ENCODE measurements at places on chromosomes 4 and X.

DNA sequence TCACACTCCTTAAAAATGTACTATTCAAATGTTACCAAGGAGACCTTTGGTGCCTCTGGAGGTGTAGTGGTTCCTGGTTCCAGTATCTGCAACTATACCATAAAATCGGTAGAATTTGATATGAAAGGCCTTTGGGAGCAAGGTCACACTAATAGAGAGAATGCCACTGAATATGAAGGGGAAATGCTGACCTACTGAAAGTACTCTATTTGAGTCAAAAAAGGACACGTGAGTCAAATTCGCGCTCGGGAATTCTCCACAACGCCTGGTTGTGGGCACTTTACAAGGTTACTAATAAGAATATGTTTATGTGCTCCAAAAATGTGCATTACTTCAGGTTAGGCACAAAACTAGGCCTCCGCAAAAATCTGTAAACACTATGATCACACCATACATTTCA, 39.5 kb upstream of the RELL1 start:
- no peak for DNase-seq

GRCh38 chr4:47071901-47072341, 40.6 kb downstream of the GABRB1 start:
- no peak for DNase-seq

- no peak for DNase-seq
These were observed 22.3 kb upstream of the VSIG1 start for GRCh38 chrX:108022491-108023089.

- DNase-seq = no peak
These were observed 230.4 kb downstream of the DTHD1 start for GRCh38 chr4:36511785-36512184.

DNA sequence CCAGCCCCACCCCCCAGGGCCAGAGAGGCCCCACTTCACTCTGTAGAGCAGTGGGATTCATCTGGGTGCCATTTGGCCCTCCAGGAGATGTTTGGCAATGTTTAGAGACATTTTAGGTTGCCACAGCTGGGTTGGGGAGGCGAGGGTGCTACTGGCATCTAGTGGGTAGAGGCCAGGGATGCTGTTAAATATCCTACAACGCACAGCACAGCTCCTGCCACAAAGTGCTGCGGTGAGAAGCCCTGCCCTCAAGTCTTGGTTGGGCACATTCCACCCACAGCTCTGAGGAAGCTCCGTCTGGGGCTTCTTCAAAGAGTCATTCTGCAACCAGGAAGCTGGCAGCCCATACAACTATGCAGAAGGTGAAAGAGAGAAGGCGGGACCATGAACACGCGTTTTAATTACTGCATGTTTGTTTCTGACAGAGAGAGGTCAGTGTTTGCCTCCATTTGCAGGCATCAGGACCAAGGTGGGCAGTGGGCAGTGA, 48.1 kb upstream of the FAM9C start:
- DNase-seq = peak; percentile 39

GRCh38 chr4:125338814-125339213, 24.1 kb downstream of the FAT4 start:
- DNase-seq = no peak

- no peak for DNase-seq
These were observed 2185.9 kb upstream of the TENM3 start for GRCh38 chr4:180057299-180057721.

- no peak for DNase-seq
These were observed 61.5 kb downstream of the PDK3 start for GRCh38 chrX:24526616-24527015.

DNA sequence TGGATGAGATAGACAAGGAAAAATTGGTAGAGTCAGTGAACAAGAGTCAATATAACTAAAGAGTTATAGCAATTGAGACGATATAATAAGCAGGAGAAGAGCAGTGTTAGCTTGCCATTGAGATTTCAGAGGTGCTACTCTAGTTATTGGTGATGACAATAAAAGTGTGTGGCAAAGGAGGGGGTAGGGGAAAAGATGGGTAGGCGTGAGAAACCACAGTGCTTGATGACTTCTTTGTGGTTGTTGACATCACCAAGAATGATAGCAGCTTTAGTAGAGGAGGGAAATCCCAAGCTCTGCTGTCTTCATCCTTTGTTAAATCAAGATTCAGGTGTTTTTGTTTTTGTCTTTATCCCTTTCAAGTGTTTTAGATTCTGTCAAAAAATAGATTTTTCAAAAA, 179.9 kb upstream of the PPP3CA start:
- DNase-seq = peak; percentile 11

GRCh38 chrX:53939127-53939526, 105.1 kb downstream of the PHF8 start:
- no peak for DNase-seq

DNA sequence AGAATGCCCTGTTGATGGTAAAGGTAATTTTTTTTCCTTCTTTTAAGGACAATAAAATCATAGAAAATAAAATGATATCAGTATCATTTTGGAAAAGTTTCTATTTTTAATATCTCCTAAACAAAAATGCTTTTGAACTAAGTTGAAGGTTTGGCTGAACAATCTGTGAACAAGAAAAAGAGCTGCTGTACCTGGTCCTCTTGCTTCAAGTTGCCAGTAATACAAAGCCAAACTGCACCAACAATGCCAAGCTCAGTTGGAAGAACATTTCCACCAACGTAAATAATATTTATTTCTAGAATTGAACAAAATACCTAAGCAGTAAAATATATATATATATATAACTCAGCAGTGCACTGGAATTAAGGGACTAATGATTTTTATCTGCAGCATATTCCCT, 132.8 kb downstream of the CAMK2D start:
- DNase-seq = no peak

GRCh38 chr4:187390646-187391045, 604.9 kb upstream of the ZFP42 start:
- no peak for DNase-seq

- no peak for DNase-seq
These were observed 316.3 kb downstream of the TMA16 start for GRCh38 chr4:163810755-163811154.

DNA sequence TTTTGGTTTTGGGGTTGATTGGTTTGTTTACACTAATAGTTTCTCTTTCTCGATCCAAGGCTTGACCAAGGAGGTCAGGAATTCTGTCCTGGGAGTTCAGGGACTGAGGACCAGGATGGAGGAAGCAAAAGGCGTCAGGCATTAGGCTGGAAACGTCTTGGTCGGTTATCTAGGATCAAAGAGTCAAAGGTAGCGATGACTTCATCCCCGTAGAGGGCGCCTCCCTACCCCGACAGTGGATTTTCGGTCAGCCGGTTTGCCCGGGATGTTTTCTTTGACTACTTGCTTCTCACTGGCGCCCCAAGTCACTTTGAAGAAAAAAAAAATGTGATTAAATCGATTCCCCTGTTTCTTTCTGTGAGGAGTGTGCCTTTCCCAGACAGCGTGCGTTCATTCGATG, 980 bp upstream of the FHDC1 start:
- no peak for DNase-seq

GRCh38 chr4:162229670-162230069, 65.9 kb upstream of the FSTL5 start:
- no peak for DNase-seq

- no peak for DNase-seq
These were observed 50.8 kb upstream of the EDNRA start for GRCh38 chr4:147430111-147430510.

- no peak for DNase-seq
These were observed 26.5 kb upstream of the SPANXN4 start for GRCh38 chrX:142999199-142999701.

- DNase-seq = no peak
These were observed 87.2 kb downstream of the CLDN34 start for GRCh38 chrX:10054396-10054795.

GRCh38 chrX:42524379-42524778, 253.6 kb downstream of the PPP1R2C start:
- no peak for DNase-seq

- DNase-seq = no peak
These were observed 146.7 kb upstream of the PSAPL1 start for GRCh38 chr4:7581477-7581876.

DNA sequence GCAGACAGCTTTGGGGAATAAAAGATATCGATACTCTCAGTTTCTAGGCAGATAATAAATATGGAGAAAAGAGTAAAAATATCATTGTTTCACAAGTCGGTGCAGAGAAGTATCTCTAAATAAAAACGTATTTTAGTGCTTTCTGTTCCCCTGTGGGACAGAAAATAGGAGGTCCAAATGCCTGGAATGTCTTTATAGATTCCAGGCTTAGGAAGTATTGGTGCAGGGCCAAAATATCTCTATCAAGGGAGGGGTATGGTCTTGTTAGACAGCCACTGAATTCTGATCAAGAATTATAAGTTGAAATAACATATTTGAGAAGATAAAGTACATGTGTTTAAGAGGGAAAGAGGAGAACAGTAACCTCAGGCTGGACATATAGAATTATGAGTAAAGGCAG, 596.4 kb downstream of the PCDH18 start:
- DNase-seq = no peak

DNA sequence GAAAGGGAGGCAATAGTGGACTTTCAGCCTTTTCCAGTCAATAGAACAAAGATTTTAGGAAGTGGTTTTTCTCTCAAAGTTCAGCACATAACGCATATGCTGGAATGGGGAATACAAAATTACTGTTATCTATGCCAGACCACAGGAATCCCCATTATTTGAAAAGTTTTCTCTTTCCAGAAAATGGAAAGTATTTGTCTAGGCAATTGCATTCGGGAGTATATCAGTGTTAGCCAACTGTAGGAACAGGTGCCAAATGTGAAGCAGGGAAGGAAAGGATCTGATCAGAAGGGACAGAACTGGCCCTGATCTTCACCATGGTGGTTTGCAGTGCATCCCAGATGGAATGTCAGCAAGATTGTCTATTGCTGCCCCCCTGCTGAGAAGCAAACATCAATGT, 213.6 kb downstream of the CPE start:
- no peak for DNase-seq

GRCh38 chrX:24805201-24805600, 111.5 kb downstream of the POLA1 start:
- DNase-seq = no peak

DNA sequence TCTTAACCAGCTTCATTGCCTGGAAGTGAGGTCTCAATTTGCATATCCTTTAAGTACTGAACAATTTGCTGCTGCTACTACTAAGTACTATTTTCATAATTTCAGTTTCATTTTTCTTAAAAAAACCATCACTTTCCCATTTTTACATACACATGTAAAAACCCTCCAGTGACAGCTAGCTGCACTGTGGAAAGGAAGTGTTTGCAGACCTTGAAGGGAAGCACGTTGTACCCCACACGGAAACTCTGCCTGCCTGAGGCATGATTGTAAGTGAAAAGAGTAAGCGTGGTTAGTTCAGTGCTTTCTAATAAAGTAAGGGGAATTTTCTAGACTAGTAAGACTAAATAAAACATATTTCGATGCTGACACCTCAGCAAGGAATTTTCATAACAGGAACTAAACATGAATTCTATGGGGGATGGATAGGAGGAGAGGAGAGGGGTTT, 103.6 kb downstream of the RAPGEF2 start:
- DNase-seq = no peak

DNA sequence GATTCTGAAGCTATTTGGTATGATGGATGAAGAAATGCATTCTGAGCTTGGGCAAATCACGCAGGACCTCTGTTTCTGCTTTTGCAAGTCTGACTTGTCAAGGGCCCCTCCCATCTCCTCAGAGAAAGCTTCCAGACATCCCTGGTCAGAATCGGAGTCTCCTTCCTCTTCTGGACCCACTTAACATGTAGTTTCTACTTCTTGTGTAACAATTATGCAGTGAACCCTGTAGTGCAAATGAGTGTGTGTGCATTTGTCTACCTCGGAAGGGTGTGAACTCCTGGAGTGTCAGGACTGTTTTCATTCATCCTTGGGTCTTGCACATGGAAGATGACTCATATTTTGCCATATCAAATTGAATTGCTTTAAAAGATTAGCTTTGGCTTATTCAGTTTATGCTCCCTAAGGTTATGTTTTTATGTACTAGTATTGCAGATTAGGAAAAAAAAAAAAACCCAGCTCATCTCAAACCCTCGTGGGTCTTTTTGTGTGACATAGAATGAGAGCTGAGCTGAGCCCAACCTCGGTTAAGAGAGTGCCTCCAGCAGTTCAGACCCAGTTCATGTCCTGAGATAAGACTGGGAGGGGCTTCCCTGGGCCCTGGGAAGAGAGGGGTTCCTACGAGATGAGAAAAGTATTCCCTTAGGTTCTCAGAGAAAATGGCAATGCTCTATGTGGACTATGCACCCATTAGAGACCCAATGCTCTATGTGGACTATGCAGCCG, 61.1 kb upstream of the RPL34 start:
- DNase-seq = no peak

GRCh38 chr4:167028976-167029375, 205.3 kb downstream of the SPOCK3 start:
- DNase-seq = no peak

- no peak for DNase-seq
These were observed 14.3 kb downstream of the ANTXR2 start for GRCh38 chr4:80058740-80059139.

DNA sequence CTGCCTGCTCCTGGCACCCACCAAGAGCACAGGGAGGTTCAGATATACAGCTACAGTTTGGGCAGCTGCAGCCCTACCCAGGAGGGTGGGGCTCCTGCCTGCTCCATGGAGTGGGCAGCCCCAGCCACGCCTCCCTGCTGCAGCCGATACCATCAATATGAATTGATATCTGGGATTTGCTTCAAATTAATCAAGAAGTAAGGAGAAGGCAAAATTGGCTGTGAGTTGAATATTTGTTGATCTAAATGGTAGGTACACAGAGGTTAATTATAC, 31.2 kb upstream of the ZNF280C start:
- no peak for DNase-seq

DNA sequence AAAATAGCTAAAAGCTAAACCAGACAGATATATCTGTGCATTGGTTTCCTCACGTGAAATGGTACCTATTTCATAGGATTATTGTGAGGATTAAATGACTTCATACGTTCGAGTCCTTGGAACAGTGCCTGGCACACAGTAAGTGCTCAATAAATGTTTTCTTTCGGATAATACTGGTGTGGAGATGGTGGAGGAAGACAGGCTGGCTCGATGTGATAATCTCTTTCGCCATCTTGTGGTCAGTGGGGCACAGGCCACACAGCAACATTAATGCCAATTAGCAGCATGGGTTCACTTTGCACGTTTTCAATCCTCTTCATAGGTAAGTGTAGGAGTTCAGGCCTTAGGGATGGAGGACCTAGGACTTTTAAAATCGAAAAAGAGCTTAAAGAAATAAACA, 9.3 kb downstream of the PAGE4 start:
- DNase-seq = no peak

DNA sequence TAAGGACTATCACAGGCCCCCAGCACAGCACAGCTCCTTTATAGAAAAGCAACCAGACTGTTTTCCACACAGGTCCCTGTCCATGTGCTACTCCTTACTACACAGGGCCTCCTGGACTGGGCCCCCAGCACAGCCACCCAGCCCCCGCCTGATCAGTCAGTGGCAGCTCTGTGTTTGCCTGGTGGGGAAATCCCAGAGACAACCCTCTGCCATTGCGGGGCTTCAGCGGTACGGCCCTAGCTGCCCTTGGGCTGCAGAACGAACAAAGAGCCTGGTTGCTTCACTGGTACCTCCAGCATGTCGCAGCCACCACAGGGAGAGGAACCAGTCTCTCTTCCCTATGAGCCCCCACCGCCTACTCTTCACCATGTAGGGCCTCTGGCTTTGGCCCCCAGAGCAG, 30.7 kb downstream of the CBR4 start:
- DNase-seq = no peak

Measured in stimulated activated CD8-positive, alpha-beta memory T cell treated with anti-CD3 and anti-CD28 coated beads, Interleukin-7, amount 100 ng/mL, for 1 hour (primary cell).